ENCODE measurements at places on chromosomes 7 and 10. TPM values are rescaled to one million over a fixed set of nuclear protein-coding genes. Genes with fewer than 3 reads are reported as not detected.
A peak's percentile ranks its signal among the peaks of the same experiment; 100 is the strongest.

- no peaks in the 10 kb centered on the region for H3K4me1 ChIP-seq
- DNase-seq, result no peak
- H3K4me3 ChIP-seq, result no peak overlapping the region
- no peak overlapping the region for H3K27ac ChIP-seq
- no peaks in the 10 kb centered on the region for H3K36me3 ChIP-seq
- H3K27me3 ChIP-seq, result no peaks in the 10 kb centered on the region
These were observed 4.4 kb upstream of the CCL26 start for GRCh38 chr7:75776295-75776971.

Gene LDB1
- 19.6 TPM for total RNA-seq

DNA sequence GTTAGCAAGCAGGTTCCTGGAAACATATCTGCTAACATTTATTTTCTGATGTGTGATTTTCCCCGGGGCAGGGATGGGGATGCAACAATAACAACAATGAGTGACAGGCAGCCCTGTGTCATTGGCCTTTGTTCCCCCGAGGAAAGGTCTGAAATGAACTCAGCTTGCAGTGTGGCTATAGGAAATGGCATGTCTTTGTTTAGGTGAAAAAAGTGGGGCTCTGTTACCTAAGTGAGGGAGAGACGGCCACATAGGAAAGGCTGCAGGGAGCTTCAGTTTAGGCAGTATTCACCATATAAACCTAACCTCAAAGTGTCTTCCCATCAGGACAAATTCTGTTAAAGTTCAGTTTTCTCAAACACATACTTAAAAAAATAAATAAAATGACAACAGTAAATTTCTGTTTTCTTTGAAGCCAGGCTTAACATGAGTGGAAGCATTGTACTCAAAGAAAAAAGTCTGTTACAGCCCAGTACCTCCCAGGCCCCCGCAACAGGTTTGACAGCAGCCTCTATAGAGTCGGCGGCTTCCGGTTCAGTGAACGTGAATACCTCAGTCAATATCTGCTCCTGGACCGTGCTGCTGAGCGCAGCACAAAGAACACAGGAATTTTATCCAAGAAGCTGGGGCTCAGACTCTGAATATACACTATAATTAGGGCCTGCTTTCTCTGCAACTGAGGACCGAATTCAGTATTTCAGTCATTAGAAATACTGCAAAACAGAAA lies 168.3 kb downstream of the GLI3 start:
- DNase-seq, result no peak
- H3K4me1 ChIP-seq, result no peaks in the 10 kb centered on the region
- H3K36me3 ChIP-seq, result no peaks in the 10 kb centered on the region
- no peak overlapping the region for H3K27ac ChIP-seq
- H3K4me3 ChIP-seq, result no peak overlapping the region
- no peaks in the 10 kb centered on the region for H3K27me3 ChIP-seq

Gene SHOC2
- total RNA-seq, result 124 TPM

DNA sequence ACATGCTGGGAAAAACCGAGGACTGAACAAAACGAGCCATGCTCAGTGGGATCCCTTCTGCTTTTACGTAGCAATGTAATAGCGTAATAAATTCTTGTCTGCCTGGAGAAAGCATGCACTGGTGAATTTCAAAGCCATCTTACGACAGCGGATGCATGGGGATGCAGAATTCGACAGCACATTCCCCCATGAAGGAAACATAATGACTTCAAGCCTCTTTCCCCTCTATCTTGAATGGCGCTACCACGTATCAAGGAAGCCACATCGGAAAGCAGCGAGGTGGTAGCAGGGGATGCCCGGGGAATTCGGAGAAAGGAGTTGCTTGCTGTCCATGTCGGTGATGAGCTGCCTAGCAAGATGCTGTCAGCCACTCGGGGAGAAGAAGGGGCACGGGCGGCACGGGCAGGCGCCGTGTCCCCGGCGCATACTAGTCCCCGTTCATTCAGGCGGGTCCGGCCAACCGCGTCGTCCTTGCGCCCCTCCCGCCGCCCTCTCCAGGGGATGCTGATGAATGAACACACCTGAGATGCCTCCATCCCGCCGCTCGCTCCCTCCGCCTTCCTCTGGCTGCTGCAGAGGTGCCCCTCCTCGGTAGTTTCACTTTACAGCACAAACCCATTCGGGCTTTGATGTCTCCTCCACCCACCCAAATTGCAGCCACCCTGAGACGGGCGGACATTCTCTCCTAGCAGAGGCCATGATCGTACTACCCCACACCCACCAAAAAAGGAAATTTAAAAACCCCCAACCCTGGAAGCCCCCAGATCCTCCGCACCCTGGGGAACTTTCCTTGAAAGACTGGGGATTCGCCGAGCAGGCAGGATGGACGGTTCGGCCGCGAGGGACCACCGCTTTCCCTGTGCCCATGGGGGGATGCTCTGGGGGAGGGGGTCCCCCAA lies 644 bp downstream of the SORBS1 start:
- no peaks in the 10 kb centered on the region for H3K4me1 ChIP-seq
- H3K27me3 ChIP-seq, result no peaks in the 10 kb centered on the region
- peak overlapping the region; percentile 59 for H3K27ac ChIP-seq
- no peaks in the 10 kb centered on the region for H3K36me3 ChIP-seq
- peak overlapping the region; percentile 72 for H3K4me3 ChIP-seq

GRCh38 chr10:33937036-33937730 lies 602.7 kb upstream of the NRP1 start:
- H3K36me3 ChIP-seq, result no peaks in the 10 kb centered on the region
- H3K4me1 ChIP-seq, result no peaks in the 10 kb centered on the region
- no peak overlapping the region for H3K27ac ChIP-seq
- no peaks in the 10 kb centered on the region for H3K27me3 ChIP-seq

- H3K27me3 ChIP-seq, result no peaks in the 10 kb centered on the region
- H3K4me3 ChIP-seq, result no peak overlapping the region
- no peaks in the 10 kb centered on the region for H3K4me1 ChIP-seq
- no peak for DNase-seq
- no peaks in the 10 kb centered on the region for H3K36me3 ChIP-seq
- H3K27ac ChIP-seq, result no peak overlapping the region
These were observed 203.1 kb upstream of the NEBL start for GRCh38 chr10:21100190-21100589.

Gene ZNF212
- total RNA-seq, result 24.2 TPM

- no peaks in the 10 kb centered on the region for H3K36me3 ChIP-seq
- no peaks in the 10 kb centered on the region for H3K4me1 ChIP-seq
- H3K27ac ChIP-seq, result no peak overlapping the region
- no peaks in the 10 kb centered on the region for H3K27me3 ChIP-seq
These were observed 57.9 kb downstream of the MTPN start for GRCh38 chr7:135919071-135919841.

Gene TSPAN33
- total RNA-seq, result 28.9 TPM

DNA sequence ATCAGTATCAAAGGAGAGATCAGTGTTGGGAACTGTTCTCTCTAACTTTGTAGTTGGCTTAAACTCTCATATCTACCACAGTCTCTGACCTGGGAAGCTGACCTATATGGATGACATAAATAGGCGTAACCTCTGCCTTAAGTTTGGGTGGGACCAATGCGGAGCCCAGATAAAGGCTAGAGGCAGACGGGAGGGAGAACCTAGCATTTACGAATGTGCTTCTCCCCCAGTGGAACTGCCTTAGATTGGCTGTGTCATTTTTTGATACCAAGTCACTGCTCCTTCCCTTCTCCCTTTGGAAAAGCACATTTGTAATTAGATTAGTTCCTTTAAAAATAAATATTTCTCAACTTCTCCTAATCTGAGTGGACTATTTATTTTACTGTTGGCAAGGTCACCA lies 23.7 kb upstream of the LRRN3 start:
- H3K27ac ChIP-seq, result no peak overlapping the region
- H3K4me3 ChIP-seq, result no peak overlapping the region
- no peaks in the 10 kb centered on the region for H3K27me3 ChIP-seq
- no peaks in the 10 kb centered on the region for H3K36me3 ChIP-seq

GRCh38 chr7:40882071-40882658 lies 747.4 kb downstream of the SUGCT start:
- no peaks in the 10 kb centered on the region for H3K27me3 ChIP-seq
- H3K4me3 ChIP-seq, result no peak overlapping the region
- no peak for DNase-seq

DNA sequence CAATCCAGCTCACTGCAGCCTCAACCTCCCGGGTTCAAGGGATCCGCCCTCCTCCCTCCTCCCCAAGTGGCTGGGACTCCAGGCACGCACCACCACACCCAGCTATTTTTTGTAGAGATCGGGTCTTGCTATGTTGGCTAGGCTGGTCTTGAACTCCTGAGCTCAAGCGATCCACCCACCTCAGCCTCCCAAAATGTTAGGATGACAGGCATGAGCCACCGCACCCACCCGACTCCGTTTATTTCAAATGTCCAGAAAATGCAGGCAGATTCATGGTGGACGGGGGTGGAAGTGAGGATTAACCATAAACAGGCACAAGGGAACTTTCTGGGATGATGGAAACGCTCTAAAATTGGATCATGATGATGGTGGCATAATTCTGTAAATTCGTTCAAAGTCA lies 84.5 kb upstream of the DNAAF5 start:
- no peak overlapping the region for H3K27ac ChIP-seq
- H3K27me3 ChIP-seq, result no peaks in the 10 kb centered on the region
- no peak overlapping the region for H3K4me3 ChIP-seq
- DNase-seq, result no peak

DNA sequence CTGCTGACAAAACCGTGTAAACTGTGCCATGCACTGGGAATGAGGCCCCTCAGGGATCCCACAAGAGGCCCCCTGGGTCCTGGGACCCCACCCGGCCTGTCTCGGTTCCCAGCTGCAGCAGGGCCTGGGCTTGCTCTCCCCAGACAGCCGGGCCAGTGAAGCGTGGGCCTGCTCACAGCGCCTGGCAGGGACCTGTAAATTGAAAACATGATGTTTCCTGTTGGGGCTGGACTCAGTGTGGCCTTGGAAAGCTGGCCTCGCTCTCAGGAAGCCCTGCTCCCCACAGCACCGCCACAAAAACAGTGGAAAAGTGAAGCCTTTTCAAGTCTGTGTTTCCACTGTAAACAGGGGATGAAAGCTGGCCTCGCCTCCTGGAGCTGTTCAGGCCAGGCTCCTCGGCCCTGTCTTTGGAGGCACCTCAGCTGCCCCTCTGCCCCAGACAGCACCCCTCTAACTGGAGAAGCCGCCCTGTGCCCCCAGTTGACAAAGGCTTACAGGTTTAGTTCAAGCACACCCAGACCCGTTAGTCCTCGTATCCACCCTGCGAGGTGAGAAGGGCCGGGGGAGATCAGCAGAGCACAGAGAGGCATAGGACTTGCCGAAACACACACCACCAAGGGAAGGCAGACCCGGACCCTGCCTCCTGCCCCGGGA lies 108.3 kb downstream of the ZMIZ1 start:
- DNase-seq, result no peak
- H3K27me3 ChIP-seq, result no peaks in the 10 kb centered on the region
- peak overlapping the region; percentile 42 for H3K27ac ChIP-seq
- peaks cover 64% of the 10 kb centered on the region for H3K4me1 ChIP-seq

- H3K4me1 ChIP-seq, result no peaks in the 10 kb centered on the region
- H3K27me3 ChIP-seq, result no peaks in the 10 kb centered on the region
- H3K36me3 ChIP-seq, result no peaks in the 10 kb centered on the region
- H3K4me3 ChIP-seq, result no peak overlapping the region
These were observed 42.0 kb downstream of the ZC3HC1 start for GRCh38 chr7:130008941-130009847.

- no peak for DNase-seq
- no peak overlapping the region for H3K27ac ChIP-seq
- H3K36me3 ChIP-seq, result no peaks in the 10 kb centered on the region
- H3K4me3 ChIP-seq, result no peak overlapping the region
- H3K4me1 ChIP-seq, result peaks cover 2% of the 10 kb centered on the region
These were observed 15.1 kb upstream of the TTYH3 start for GRCh38 chr7:2616387-2617324.

DNA sequence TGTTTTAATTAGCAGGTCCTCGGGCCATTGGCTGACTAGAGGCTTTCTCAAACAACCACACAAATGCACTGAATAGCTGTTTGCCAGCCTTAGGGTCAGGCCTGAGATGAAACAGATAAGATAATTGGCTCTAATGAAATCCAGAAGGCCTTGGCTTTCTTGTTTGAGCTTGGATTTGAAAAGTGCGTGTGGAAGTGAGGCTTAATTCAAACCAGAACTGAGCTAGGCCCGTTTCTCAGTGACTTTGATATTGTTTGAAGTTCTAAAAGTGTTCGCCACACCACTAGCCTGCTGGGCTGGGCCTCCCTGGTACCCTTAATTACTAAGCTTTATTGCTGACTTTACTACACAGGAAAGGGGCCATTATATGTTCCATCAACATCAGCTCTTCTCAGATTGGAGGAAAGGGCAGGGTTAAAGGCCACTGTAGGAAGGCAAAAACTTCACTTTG lies 270.6 kb downstream of the TWIST1 start:
- H3K4me3 ChIP-seq, result no peak overlapping the region
- no peaks in the 10 kb centered on the region for H3K27me3 ChIP-seq
- no peak for DNase-seq
- H3K27ac ChIP-seq, result no peak overlapping the region

- H3K27me3 ChIP-seq, result no peaks in the 10 kb centered on the region
- no peak for DNase-seq
- H3K4me1 ChIP-seq, result no peaks in the 10 kb centered on the region
- H3K36me3 ChIP-seq, result no peaks in the 10 kb centered on the region
- H3K27ac ChIP-seq, result no peak overlapping the region
These were observed 214.3 kb downstream of the FANK1 start for GRCh38 chr10:126110489-126111180.

GRCh38 chr7:129948877-129949291 lies 3.9 kb downstream of the UBE2H start:
- no peaks in the 10 kb centered on the region for H3K27me3 ChIP-seq
- no peaks in the 10 kb centered on the region for H3K4me1 ChIP-seq
- H3K36me3 ChIP-seq, result no peaks in the 10 kb centered on the region
- DNase-seq, result peak; percentile 82

DNA sequence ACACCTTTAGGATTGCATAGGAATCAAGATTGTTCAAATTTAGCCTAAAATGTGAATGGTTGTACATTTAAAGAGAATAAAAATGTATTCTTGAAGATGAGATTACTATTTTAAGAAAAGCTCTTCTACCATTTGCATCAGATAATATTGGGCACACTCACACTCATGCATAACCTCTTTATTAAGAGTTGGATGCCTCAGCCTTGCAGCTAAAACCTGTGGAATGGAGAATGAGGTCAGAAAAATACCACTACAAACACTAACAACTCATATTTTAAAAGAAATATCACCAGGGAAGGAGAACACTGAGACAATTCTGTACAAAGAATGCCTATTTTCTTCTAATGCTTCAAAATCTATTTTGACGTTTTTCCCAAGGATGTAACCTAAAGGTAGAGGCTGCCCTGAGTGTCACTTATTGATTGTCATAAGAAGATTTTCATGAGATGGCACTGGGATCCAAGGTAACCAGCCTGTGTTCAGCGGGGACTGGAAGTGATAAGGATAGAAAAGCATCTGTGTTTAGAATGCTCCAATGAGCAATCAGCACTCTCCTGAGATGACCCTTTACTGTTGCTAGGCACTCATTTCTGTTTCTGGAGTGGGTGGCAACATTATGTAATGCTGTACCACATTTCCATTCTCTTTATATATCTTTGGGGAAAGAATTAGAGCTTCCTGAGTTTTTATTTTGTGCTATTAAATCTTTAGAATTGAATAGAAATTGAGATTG lies 26.6 kb downstream of the REEP3 start:
- H3K4me1 ChIP-seq, result no peaks in the 10 kb centered on the region
- no peak overlapping the region for H3K27ac ChIP-seq
- no peaks in the 10 kb centered on the region for H3K36me3 ChIP-seq
- DNase-seq, result no peak
- H3K27me3 ChIP-seq, result no peaks in the 10 kb centered on the region
- H3K4me3 ChIP-seq, result no peak overlapping the region

GRCh38 chr7:137940656-137941518 lies 61.0 kb downstream of the CREB3L2 start:
- peak overlapping the region; percentile 67 for H3K27ac ChIP-seq
- H3K36me3 ChIP-seq, result no peaks in the 10 kb centered on the region
